Activated CD4-positive, alpha-beta T cell treated with anti-CD3 and anti-CD28 coated beads, Interleukin-2, amount 50 U/mL, for 1 hour (primary cell): ENCODE measurements at places on chromosomes 11 and 22.

DNA sequence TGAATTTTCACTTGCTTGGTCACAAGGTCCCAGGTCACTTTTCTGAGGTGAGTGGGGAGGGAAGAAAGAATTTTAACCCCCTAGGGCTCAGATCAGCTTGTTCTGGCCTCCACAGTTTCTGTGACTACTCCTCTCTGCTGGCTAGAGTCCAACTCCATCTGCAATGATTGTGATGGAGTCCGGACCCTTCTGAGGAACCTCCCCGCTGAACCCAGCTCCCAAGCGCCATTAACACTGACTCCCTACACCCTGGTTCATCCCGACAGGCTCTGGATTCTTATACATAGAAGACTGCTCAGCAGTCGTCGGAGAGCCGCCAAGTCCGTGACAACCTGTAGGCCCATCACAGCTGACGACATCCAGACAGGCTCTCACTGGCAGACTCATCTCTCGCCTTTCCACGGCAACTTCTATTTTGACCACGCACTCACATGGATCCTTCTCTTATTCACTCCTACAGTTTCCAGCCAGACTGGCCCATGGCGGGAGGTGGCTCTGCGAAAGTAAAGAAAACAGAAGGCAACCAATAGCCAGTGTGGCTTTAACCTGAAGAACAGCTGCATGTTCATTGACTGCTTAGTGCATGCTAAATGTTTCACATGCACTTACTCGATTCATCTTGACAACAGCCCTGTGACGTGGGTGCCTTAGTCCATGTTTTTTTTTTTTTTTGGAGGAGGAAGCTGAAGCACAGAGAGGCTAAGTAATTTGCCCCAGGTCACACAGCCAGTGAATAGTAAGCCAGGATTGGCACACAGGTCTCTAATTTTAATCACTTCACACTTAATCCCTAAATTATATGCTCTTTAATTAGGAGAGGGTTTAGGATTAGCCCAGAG is 68.0 kb upstream of the PRDM11 start:
- no peak for DNase-seq

- no peak for DNase-seq
Observed at GRCh38 chr11:130765951-130766649, 150.2 kb downstream of the SNX19 start.

DNA sequence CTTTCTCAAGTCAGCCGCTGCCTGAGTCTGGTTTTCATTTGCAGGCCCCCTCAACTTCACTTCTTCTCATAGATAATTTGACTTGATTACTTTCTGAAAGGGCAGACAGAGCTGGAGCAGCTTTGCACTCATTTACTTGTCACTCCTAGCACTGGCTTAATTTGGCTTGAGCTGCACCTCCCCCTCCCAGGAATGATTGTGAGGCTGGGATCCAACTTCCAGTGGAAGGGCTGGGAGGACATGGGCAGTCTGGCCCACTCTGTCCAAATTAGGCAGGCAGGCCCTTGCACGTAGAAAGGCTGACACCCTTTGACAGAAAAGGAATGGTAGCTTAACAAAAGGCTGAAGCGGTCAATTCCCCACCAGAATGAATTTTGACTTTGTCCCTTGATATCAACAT is 453.9 kb downstream of the ETS1 start:
- no peak for DNase-seq

DNA sequence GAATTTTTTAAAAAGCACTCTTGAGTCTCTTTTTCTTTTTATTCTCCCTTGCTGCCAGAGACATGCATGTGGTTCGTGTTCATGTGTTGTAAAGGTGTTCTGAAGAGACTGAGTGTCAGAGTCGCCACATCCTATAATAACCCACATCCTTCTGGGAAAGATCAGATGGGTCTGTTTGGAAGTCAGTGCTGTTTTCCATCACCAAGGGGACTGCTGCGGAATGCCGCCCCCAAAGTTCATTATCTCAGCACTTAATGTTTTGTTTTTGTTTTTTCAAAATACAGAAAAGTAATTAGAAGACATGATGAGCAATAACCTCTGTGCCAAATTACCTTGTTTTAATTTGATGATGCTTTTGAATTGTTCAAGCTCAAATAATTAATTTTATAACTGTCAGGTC is 56.9 kb upstream of the EIF3M start:
- no peak for DNase-seq

DNA sequence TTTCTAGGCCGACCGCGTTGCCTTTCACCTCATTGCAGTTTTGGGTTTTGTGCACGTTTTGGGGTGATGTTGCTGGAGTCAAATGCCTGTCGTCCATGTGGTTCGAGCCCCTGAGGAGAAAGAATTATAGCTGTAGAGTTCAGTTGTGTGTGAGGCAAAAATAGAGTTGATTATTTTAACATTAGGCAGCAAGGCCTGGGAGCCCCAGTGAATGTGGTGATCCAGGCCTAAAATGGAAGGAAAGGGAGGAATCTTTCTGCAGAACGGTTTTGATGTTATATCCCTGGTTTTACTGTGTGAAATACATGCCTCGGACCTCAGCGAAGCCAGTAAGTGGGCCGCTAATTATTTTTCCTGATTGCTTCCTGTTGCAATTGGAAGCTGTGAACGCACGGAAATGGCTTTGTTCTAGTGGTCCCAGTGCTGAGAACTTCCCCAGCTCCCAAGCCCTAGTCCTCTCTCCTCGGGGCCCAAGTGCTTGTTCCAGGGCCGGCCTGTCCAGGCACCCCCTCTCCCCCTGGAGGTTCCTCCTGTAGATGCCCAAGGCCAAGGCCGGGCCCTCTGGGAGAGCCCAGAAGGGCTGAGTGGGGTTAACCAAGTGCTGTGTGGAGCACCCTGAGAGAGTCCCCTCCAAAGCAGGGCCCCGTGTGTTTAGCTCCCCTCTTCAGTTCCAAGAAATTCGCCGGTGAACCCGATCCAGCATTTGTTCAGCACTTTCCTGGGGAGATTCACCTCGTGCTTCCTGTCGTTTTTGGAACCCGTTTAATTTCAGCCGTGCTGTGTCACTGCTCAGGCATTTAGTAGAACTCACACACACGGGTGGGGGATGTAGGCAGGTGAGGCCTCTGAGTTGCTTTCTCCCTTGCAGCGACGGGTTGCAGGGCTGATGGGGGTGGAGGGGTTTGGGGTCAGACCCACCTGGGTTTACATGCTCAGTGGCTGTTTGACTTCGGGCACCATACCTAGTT is 2.1 kb downstream of the LRP5 start:
- no peak for DNase-seq

DNA sequence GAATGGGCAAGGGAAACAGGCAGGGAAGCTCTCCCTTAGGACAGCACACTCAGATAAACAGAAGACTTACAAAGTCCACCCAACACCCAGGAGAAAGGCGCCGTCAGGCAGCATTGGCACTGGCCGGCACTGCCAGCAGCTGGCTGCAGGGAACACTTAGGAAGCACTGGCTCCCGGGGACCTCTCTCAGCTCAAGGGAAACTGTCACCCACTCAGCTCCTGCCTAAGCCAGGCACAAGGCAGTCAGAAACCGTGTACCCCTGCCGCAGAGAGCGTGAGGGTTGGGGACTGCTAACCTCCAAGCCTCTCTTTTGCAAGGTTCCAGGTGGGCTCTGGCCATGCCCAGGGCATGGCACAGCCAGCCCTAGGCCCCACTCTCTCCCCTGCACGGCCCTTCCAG is 64.7 kb downstream of the DGCR2 start:
- DNase-seq, result no peak

GRCh38 chr11:122154227-122154626 is 38.2 kb upstream of the BLID start:
- no peak for DNase-seq

- DNase-seq, result no peak
Observed at GRCh38 chr11:117620086-117620485, 176.9 kb downstream of the DSCAML1 start.

DNA sequence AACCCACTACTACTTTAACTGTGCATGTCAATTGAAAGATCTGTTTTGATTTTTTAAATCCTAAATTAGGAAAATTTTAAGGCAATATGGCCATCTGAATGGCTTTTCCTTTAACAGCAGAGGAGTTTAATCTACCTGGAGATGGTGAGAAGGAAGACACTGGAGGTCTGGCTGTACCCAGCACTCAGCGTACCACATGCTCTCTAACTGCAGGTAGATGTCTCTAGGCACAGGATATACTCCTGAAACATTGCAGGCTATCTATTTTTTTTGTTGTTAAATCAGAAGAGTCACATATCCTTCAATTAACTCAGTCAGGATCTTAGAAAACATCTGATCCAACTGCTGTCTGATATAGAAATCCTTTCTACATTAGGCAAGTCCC is 17.3 kb upstream of the CASTOR1 start:
- no peak for DNase-seq

DNA sequence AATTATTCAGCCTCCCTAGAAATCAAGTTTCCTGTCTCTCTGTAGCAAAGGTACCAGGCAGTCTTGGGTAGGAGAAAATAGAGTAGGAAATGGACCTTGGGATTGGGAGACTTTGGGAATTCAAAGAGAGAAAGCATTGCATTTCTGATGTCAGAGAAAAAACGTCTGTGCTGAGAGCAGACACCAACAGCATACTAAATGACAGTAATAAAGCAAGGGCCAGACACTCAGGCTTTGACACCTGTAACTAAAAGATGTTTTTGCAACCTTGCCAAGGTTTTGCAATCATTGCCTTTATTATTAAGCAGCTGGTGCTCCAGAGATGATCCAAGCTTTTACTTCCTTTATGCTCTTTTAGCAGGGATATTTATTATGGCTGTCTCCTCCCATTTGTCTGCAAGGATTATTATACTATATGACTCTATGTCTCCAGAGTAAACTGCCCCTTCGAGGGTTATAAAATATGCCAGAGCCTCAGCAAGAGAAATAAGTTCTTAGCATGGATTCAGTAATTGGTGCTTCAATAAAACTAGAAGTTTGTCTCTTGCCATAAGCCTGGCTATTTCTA is 85.2 kb upstream of the GRAMD1B start:
- no peak for DNase-seq

DNA sequence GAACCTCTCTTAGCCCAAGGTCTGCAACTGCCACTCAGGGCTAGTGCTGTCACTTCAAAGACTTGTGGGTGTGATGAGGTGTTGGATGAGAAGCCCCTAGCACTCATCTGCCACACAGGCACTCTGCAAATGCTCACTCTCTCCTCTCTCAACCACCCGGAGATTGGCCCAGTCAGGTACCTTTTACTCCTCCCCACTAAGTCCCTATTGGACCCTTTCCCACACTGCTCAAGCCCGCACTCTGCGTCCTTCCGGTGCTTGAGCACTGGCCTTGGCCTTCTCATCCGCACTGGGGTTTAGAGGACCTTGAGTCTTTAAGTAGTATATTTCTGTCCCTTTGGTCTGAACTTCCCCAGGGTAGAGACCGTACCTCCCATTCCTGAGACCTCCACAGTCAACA is 308.0 kb downstream of the NXPE2 start:
- DNase-seq, result no peak

DNA sequence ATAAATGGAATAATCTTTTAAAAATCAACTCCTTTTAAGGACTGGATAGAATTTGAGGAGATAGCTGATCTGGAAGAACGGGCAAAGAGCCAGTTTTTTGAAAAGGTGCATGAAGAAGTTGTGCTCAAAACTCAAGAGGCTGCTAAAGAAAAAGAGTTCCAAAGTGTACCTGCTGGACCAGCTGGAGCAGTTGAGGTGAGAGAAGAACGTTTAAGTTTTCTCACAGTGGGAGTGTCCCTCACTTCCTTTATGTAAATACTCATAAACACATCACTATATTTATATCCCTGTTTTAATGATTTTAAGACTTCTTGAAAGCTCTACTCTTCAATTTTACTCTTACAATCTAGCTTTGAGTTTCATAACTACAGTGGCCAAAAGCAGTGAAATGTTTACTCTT is 11.7 kb upstream of the ANKRD42 start:
- no peak for DNase-seq

DNA sequence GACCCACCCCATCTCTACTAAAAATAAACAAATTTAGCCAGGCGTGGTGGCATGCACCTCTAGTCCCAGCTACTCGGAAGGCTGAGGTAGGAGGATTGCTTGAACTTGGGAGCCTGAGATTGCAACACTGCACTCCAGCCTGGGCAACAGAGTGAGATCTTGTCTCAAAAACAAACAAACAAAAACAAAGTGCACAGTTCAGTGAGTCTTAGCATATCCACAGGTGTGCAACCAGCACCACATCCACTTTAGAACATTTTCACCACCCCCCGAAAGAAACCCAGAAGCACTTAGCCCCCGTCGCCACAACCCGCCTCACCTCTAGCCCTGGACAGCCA is 27.4 kb downstream of the MB start:
- DNase-seq, result no peak

DNA sequence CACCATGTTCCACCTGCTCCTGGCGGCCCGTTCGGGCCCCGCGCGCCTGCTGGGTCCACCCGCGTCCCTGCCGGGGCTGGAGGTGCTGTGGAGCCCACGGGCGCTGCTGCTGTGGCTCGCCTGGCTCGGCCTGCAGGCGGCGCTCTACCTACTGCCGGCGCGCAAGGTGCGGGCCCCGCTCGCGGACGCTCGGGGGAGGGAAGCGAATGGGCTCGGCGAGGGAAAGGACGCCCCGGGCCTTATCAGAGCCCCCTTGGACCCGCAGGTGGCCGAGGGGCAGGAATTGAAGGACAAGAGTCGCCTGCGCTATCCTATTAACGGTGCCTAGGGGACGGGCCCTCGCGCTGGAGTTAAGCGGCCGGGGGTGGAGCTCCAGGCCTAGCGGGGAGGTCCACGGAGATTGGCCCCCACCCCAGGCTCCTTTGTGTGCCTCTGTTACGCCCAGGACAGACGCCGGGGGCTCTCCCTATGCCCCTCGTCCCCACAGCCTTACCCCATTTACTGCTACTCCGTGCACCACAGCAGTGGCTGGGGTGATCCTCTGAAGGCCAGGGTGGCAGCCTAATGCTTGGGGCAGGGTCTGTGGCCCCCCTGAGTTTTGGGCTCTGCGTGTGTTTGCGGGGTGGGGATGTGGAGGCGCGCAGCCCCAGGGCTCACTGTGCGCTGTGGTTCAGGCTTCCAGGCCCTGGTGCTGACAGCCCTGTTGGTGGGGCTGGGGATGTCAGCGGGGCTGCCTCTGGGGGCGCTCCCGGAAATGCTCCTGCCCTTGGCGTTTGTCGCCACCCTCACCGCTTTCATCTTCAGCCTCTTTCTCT is 1.1 kb downstream of the TM7SF2 start:
- DNase-seq, result peak; percentile 78

GRCh38 chr11:34234086-34234740 is 123.6 kb downstream of the ABTB2 start:
- DNase-seq, result peak; percentile 64

GRCh38 chr22:35879351-35879750 is 149.3 kb downstream of the RBFOX2 start:
- DNase-seq, result no peak

DNA sequence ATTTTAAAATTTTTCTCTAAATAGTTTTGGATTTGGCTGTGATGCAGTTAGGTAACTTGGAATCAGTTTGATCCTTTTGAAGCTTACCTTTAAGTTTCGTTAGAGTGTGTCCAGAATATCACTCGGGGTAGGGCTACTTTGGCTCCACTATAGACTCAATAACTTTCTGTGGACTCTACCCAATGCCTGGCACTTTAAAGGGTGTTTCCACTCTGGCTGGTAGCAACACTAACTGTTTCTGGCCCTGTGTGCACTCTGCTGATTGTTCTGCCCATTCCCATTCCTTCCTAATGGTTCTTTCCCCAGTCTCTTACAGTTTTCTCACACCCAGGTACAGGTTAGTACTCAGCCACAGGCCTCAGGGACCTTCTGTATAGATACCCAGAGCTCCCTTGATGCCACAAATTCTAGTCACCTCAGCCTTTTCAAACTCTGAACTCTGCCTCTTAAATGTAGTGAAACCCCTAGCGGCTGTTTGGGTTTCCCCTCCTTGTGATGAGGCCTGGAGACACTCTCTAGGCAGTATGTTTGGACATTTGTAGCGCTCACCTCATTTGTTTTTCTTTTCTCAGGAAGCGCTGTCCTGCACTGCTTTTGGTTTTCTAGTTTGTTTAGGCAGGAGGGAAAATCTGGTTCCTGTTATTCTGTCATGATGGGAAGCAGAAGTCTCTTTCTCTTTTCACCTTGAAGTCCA is 16.8 kb downstream of the CUL5 start:
- no peak for DNase-seq
